Hippocampal formation (tissue), 2 donors: ENCODE measurements at places on chromosomes 11 and 22.

GRCh38 chr22:36328635-36329253 lies 59.0 kb downstream of the MYH9 start:
- no peak for DNase-seq

DNA sequence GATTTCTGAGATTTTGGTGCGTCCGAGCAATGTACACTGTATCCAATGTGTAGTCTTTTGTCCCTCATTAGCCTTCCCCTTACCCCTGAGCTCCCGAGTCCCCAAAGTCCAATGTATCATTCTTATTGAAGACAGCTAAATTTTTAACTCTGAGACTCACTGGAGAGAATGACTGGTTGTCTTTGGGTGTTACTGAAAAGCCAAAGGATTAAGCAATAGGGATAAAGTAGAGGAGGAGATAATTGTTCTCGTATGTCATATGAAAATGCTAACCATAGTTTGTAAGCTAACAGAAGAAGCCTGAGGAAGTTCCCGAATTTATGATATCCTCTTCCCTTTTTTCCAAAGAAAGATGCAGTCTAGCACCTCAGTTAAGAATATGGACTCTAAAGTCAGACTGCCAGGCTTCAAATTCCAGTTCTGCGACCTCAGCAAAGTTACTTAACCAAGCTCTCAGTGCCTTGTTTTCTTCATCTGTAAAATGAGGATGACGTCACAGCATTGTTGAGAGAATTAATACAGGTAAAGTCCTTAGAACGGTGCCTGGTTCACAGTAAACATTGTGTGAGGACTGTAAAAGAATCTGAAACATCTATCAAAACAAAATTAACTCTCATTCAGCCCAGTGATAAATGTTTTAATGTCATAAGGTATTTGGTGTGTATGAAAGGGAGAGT lies 1.6 kb upstream of the MSANTD2 start:
- DNase-seq: no peak

DNA sequence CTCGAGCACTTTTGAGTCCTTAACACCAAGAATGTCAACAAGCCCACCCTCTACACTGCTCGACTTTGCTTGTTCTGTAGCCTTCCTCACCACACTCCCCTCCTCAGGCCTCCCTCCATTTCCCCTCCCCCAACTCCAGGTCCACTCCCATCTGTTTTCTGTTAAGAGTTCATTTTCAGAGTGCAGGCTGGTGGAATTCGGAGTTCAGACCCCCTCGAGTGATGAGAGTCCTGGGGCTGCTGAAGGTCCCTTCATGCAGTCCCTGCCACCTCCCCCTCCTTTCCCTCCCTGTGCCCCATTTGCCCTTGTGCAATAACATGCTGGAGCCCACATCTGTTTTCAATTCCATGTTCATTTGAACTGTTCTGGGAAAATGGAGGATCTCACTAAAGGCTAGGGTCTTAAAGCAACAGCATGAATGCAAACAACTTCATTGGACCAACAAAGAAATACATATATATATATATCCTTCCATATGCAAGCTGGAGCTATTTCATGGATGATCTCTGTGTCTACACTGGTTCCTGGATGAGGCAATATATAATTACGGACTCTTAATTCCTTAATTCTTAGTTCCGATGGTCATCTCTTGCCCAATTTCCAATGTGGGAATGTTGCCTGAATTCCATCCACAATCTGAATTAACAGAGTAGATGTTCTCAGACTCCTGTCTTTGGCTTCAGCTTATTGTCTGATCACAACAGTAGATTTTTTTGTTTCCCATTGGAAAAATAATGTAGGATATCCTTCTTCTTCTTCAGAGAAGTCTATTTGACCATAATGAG lies 340.4 kb downstream of the ETS1 start:
- no peak for DNase-seq

- DNase-seq: no peak
Observed at GRCh38 chr11:66956689-66957290, 1.4 kb downstream of the PC start.

DNA sequence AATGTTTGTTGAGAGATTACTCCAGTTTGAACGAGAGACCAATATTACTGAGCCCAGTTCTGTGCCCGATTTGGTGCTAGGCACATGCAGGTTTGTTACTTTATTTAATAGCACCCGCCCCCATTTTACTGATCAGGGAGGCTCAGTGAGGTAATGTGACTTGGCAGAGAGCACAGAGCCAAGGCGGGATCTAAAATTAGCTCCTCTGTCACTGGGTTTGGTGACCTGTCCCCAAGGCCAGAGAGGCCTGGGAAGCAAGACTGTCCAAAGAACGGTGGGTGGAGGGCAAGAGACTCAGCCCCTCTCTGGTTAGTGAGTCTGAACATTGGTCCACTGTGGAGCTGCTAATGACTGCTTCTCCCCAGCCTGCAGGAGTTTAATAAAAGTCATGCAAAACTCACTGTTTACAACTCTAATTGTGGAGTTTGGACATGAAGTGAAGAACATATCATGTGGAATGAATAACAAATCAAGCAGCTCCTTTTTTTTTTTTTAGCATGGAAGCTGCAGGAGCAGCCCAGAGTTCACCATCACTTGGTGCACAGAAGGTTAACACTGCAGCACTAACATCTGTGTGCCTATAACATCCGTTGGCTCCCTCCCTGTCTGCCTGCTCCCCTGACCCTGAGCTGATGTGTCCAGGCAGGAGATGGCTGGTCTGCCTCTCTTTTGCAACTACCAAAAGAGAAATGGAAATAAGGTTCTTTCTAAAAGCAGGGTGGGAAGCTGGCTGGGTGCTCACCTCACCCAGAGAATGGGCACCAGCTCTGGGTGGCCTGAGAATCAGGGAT lies 39.0 kb downstream of the CSNK2A3 start:
- DNase-seq: peak; percentile 18
